ENCODE measurements at places on chromosomes 5 and 9.
A peak's percentile ranks its signal among the peaks of the same experiment; 100 is the strongest.

DNA sequence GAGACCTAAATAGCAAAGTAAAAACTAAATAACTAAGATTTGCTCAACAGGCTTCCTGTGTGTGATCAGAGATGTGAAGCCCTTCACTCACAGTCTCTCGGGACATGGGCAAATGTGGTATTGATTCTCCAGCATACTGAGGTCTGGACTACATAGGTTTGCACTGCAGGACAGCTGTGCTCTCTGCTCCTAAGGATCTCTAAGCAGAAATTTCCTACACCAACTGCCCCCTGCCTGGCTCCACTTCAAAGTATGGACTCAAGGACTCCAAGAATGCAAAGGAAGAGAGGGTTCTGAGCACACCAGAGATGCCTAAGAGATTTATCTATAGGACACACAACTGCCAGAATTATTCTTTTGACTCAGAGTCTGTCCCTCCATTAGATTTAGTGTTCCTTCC is 487.2 kb downstream of the SEMA5A start:
- DNase-seq: no peak

- no peak for DNase-seq
These were observed 13.2 kb downstream of the HNRNPH1 start for GRCh38 chr5:179610109-179610902.

DNA sequence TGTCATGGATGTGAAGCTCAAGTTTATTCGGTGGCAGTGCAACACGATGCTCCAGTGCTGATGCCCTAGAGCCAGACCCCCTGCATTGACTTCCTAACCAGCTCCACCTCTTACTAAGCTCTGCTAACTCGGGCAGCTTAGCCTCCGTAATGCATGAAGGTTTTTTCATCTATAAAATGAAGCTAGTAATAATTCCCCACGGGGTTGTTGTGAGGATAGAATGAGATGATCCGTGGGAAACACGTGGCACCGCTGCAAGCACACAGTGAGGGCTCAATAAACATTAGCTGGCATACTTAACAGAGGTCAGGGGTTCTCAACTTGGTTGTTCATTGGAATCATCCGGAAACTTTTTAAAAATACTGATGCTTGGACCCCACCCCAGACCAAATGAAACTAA is 6.8 kb downstream of the ENC1 start:
- DNase-seq: no peak

DNA sequence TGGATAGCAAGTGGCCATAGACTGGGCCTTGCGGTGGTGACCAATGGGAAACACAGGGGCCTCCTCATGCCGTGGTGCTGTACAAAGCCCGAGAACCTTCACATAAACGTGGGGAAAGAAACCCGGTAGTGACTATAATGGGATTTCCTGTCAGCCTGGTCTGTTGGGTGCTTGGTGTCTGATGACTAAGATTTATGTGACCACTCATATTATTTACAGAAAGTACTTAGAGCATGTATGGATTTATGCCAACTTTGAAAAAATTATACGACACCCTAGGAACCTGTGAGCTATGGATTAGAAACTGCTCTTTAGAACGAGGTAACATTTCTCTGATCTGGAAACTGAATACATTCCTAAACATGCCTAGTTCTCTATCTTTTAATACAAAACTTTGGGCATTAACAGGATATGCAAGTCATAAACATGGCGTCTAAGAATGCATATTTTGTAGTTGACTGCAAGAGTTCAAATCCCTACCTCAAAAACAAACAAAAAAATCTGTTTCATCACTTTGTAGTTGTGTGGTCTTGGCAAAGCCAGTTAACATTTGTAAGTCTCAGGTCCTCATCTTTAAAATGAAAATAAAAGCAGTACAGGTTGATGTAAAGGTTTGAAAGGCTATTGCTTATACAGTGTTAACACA is 85.4 kb downstream of the TMEM167A start:
- DNase-seq: no peak

GRCh38 chr9:93244101-93244500 is 60.2 kb downstream of the WNK2 start:
- no peak for DNase-seq

- DNase-seq: no peak
These were observed 22.7 kb downstream of the RCL1 start for GRCh38 chr9:4815381-4815956.

DNA sequence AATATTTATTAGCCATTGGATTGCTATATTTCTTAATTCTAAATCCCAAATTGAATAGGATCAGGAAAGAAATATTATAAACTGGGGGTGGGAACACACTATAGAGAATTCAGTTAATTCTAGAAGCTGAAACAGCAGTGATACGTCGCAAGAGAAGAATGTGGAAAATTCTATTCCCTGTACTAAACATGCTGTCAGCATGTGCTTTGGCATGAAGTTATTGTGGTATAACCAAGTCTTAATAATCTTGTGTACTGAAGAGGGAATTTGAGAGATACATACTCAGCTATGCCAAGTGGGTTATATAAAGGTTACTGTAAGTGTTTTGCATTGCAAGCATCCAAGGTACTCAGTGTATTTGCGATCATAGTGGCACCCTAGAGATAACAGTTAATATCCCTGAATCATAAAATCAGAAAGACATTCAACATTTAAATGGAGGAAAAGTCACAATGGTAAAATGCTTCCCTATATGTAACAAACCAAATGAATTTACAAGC is 1492.9 kb upstream of the C9orf72 start:
- DNase-seq: no peak

DNA sequence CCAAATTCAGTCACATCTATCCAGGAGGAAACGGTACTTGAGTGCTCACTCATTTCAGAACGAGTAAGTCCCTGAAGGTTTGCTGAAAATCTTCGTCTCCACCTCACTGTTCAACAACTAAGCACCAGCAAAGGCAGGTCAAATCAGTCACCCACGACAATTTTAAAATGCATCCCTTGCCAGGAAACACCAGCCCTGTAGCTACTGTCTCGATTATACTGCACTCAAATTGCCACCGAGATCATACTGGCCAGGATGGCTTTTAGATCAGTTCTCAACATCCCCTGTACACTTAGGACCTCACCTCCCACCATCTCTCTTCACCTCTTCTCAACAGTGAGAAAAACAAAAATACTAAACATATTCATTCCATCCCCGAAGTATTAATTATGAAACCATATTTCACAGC is 298.6 kb downstream of the AGTPBP1 start:
- no peak for DNase-seq

- no peak for DNase-seq
These were observed 105.3 kb downstream of the UBE2R2 start for GRCh38 chr9:33921967-33922895.

DNA sequence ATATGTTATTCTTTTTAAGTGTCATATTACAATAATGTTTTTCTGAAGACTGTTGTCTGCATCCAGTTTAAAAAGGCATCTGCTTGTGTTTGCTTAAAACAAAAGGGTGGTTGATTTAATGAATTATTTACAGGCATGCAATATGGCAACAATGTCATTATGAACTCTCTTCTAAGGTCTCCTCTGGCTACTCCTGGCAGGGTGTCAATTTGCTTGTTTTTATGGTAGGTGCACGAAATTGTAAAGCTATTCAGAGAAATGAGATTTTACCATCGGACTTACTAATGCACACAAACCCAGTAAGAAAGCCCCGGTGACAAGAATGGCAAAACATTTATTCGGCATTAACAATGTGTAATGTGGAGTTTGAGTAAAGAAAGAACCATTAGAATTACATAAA is 539.8 kb upstream of the ZNF608 start:
- no peak for DNase-seq

DNA sequence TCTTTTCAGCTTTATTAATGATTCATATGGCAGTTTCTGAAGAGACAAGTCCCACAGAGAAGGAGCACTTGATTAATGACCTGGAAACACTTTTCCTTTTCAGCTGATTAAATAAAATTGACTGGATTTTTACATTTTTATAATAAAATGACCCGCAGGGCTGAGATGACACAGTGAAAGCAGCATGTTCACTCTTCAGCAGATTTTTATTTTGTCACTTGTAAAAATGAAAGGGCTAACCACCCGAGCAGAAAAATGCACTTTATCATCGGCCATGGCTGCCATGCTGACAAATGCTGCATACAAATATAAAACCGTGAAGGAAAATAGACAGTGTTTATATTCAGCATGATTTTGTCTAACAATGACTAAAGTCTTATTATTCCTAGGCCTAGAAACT is 321.6 kb upstream of the ITGA1 start:
- DNase-seq: no peak

DNA sequence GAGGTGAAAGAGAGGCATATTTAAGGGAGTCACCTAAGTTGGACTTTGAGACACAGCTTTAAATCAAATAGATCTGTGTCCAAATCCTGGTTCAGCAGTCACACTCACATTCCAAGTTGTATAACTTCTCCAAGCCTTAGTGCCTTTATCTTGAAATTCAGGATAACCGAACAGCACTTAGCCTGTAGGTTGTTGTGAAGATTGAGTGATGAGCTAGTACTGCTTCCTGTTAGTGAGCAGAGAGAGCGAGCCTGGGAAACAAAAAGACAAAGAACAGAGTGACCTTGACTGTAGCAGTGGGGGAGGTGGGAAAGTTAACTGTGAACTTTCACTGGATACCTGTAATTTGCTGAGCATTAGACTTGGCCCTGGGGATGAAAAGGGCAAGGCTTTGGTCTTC is 22.4 kb downstream of the MAML1 start:
- DNase-seq: no peak

DNA sequence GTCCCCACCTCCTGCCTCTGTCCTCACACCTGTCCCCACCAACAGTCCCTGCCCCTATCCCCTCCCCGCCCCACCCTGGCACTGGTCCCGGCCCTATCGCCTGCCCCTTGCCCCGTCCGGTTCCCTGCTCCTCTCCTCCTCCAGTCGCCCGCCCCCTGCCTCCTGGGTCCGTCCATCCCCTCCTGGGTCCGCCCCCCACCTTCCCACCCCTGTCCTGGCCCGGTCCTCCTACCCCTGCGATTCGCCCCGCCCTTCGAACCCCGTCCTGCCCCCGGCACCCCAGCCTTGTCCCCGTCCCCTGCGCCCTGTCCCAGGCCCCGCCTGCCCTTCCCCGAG is 372 bp downstream of the EDF1 start:
- DNase-seq: peak; percentile 69

- no peak for DNase-seq
These were observed 114.3 kb upstream of the PCSK5 start for GRCh38 chr9:75775966-75776691.

- no peak for DNase-seq
These were observed 24.7 kb upstream of the TIFAB start for GRCh38 chr5:135476615-135477581.

DNA sequence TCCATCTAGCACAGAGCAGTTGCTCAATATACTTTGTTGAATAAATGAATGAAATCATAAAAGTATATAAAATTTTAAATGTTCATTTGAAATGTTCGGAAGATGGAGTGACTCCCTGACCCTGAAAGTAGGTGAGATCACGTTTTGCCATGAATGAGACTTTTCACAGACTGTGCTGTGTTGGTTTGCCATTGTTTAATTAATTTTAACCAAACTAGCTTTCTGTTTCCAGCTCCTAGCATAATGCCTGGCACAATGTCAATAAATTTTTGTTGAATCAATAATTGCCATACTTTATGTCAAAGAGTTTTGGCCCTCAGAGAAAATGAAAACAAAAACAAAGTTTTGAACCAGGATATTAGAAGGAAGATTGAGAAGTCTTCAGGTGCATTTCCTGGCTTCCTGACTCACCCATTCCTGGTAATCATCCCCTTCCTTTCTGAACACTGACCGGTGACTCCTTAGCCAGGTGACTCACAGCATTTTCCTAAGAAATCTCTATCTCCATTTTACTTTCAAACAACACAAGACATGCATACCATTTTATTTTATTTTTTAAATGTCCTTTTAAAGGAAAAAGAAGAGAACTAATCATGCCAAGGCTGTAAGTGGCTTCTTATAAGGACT is 15.1 kb downstream of the SLC28A3 start:
- DNase-seq: no peak

- DNase-seq: no peak
These were observed 221.0 kb downstream of the FRMD3 start for GRCh38 chr9:83317244-83317643.

DNA sequence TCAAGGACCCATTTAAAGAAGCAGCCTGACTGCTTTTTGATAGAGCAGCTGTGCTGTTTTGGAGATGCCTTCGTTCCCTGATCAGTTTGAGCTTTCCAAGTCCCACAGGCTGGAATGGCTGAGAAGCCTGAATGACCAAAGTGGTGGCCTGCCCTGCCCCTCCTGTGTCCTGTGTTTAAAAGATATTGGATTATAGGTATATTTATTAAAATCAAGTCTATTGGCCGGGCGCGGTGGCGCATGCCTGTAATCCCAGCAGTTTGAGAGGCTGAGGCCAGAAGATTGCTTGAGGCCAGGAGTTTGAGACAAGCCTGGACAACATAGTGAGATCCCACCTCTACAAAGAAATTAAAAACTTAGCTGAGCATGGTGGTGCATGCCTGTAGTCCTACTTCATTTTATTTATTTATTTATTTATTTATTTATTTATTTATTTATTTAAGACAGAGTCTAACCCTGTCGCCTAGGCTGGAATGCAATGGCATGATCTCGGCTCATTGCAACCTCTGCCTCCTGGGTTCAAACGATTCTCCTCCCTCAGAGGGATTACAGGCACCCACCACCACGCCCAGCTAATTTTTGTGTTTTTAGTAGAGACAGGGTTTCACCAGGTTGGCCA is 87.7 kb downstream of the CACNA1B start:
- DNase-seq: no peak

GRCh38 chr5:137935190-137935589 is 45.9 kb downstream of the PKD2L2 start:
- no peak for DNase-seq

- no peak for DNase-seq
These were observed 183.9 kb downstream of the AUH start for GRCh38 chr9:91177661-91178280.

- no peak for DNase-seq
These were observed 289.2 kb upstream of the TMEM161B start for GRCh38 chr5:88557881-88558280.

DNA sequence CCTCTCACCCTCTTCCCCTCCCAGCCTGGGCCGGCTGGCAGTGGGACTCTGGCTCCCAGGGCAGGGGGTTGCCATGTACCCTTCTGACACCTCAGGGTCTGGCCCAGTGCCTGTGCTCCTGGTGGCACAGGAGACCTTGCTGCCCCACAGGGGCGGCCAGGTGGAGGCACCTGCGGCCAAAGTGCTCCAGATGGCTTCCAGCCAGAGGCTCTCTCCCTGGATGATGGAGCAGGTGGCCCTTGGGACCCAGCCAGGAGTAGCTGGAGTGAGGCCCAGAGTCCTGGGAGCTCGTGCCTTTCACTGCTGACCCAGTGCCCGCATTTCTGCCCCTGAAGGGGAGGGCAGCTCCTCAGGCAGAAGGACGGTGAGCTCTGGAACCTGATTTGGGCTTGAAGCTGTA is 87.3 kb downstream of the NTNG2 start:
- DNase-seq: no peak

DNA sequence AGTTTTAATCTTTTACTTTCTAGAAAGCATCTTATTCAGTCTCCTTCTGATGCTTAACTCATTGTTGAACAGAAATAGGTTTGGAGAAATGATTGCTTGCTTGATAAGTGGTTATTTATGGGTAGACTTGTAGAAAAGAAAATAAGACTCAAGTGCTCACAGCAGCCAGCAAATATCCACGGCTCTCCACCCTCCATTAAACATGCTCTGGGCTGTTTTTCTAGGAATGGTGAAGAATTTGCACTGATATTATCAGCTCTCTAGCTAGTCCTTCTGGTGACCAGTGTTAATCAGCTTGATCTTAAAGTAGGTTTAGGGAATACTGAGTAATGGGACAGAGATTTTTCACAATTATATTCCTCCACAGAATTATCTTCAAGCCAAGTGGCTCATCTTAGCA is 60.6 kb downstream of the SLC1A3 start:
- no peak for DNase-seq
